Bronchial epithelial cell (primary cell): ENCODE measurements at places on chromosomes 16 and 17.
A peak's percentile ranks its signal among the peaks of the same experiment; 100 is the strongest.

- DNase-seq: no peak
Observed at GRCh38 chr16:2276368-2277195, 8.7 kb upstream of the RNPS1 start.

GRCh38 chr16:57245472-57246113 lies 534 bp downstream of the ARL2BP start:
- DNase-seq: no peak

DNA sequence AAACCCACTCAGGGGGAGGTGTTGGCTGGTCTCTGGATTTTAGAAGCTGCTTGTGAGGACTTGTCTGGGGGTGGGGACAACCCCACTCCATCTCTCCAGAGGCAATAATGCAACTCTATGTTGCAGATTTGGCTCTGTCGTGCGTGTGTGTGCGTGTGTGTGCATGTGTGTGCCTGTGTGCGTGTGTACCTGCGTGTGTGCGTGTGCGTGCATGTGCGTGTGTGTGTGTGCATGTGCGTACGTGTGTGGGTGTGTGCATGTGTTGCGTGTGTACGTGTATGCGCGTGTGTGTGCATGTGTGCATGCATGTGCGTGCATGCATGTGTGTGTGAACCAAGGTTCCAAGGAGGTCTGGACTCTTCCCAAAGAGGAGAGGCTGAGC lies 120.4 kb upstream of the LHX1 start:
- DNase-seq: no peak

DNA sequence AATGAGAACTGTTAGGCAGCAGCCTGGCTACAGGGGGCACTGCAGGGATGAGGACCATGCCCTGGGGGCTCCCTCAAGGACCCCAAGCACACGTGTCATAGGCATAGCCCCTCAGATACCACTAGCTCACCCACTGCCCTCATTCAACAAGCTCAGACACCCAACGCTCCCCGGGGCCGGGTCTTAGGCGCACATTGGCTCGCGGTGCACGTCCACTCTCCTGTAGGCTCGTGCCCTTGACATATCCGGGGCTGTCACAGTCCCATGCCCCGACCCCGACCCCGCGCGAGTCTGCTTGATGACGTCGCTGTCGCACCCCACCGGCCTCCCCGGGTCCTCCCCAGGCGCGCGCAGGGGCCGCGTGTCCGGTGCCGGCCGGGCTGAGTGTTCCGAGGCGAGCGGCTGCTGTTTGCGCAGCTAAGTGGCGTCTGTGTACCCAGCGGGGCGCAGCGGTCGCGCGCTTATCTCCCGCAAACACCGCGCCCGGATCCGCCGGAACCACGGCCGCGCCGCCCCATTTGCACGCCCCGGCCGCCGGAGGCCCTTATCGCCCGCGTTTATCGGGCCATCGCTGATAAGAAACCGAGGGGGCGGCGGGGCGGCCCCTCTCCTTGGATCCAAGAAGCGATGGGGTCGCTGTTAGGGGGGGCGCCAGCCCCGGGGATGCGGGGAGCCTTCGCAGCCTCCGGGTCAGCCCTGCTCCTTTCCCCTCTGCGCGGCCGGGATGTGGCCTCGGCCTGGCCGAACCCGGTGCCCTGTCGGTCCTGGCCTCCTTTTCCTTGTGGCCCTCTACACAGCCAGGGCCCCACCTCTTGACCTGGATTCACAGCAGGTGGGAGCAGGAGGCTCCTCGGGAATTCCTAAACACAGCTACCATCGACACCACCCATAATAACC lies 20.7 kb upstream of the NAGS start:
- no peak for DNase-seq

DNA sequence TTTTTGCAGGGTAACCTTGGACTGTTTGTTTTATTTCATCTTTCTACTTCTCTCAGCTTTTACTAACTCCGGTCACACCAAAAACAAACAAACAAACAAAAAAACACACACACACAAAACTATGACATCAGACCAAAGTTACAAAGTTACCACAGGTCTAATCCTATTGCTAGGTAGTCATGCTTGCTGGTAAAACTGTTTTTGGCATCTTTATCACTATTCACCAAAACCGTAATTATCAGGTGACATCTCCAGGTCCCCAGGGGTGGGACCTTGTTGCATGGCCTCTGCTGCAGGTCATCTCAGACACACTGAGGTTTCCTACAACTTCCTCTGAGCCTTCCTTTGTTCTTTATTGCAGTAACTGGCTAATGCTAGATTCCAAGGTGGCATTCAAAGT lies 162.3 kb downstream of the ABCA8 start:
- no peak for DNase-seq

DNA sequence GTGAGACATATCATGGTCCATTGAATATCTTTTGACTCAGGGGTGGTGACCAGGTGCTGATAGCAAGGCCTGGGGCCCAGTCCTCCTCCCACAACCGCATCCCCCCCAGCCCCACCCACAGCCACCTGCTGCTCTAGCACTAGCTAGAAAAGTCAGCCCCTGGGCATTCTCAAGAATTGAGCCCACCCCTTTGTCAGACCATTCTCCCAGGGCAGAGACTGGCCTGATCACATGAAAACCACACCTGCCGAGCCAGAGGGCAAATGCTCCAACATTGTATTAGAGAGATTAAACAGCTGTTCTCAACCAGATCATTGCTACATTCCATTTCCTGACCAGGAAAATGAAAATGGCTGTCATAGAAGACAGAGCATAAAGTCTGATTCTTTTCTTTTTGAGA lies 62.4 kb downstream of the RAB11FIP4 start:
- DNase-seq: no peak

DNA sequence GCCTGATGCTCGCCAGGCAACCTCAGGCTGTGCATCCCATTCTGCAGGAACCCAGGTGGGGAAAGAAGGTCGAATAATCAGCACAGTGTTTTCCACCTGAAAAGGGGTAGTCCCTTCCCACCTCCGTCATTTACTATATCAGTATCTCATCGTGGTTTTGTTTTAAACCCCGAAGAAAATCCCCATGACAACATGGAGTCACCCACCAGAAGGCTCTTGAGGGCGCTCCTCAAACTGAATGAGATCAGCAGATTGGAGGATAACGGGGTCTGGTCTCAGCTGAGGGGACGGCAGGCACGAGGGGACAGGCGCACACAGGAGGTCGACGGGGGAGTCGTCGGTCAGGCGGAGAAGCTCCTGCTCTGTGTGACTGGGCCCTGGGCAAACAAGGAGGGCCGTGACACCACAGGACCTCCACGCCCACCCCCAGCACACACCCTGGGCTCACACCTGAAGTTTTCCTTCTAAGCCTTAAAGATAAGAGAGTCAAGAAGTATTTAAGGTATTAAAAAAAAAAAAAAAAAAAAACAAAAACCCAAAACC lies 44.2 kb downstream of the MARF1 start:
- DNase-seq: no peak

DNA sequence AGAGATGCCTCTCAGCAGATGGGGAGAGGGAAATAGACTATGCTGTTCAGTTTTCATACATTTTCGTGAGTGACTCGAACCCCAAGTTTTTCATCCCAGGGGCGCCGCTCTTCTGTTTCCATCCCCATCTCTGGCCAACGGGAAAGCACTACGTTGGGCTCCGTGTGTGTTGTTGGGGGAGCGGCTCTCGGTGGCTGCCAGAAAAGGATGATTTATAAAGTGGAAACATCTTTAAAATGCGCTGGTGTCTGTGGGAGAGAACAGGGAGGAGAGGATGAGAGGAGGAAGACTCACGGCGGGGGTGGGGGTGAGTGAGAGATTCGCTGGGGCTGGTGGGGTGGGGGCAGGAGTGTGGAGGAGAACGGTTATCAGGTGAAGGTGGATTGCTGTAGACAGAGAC lies 5.8 kb downstream of the TBX4 start:
- DNase-seq: no peak

GRCh38 chr16:49800876-49801275 lies 55.0 kb downstream of the ZNF423 start:
- no peak for DNase-seq

DNA sequence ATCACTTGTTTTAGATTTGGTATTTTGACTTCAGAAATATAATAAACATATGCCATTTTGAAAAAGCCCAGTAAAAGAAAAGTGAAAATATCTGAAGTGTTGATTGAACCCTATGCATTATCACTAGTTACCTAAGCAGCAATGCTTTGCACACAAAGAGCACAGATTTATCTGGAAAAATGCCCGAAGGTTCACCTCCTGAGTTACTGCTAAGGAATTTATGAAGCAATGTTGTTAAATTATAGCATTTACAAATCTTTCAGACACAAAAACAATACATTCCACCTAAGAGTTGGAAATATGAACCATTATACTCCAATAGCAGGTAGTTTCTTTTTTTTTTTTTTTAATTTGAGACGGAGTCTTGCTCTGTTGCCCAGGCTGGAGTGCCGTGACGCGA lies 38.9 kb upstream of the GHDC start:
- DNase-seq: peak; percentile 58

DNA sequence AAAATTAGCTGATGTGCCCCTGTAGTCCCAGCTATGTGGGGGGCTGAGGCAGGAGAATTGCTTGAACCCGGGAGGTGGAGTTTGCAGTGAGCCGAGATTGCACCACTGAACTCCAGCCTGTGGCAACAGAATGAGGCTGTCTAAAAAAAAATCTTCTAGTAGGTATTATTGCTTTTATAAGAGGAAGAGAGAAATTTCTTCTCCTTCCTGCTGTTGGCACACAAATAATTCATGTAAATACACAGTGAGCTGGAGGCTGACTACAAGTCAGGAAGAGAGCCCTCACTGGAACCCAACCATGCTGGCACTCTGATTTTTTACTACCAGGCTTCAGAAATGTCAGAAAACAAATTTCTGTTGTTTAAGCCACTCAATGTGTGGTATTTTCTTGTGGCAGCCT lies 6.7 kb downstream of the PRDM7 start:
- DNase-seq: no peak

- DNase-seq: no peak
Observed at GRCh38 chr16:3882531-3882930, 2.0 kb upstream of the CREBBP start.

DNA sequence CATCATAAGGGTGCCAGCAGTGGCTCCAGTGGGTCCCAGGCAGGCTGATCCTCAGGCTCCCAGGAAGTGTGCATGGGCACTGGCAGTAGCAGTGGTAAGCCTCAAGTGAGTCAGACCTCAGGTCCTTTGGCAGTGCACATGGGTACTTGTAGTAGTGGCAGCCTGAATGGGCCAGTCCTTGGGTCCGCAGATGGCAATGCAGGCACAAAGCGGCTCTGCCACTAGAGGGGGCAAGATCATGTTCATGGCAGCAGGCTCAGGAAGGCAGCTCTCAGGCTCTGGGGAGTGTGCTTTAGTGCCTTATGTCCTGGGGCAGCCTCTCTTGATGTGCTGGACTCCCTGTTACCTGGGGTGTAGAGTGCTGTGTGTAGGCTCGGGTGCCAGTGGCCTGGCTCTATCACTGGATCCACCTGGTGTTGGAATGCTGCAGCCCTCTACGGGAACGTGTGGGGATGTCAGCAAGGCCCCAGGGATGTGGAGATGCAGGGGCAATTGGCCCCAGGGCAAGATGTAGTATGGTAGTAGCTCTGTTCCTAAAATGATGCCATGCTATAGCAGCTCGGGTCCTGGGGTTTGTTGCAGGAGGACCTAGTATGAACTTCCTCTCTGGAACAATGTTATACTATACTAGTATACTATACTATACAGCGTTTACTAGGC lies 11.0 kb downstream of the ACSM3 start:
- peak; percentile 82 for DNase-seq

DNA sequence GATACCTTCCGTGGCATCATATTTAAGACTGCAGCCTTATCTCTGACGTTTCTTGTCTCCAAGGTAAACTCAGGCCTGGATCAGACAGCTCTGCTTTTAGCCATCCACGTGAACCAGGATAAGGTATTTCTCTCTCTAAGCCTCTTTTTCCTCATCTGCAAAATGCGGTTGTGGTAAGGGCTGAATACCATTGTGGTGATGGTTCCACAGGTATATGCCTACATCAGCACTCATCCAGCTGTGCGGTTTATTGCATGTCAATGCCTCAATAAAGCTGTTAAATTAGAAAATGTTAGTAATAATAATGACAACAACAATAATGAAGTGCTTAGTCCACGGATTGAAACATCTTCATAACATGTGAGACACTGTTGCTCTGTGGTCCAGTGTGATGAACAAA lies 104.4 kb downstream of the GRIN2A start:
- no peak for DNase-seq

DNA sequence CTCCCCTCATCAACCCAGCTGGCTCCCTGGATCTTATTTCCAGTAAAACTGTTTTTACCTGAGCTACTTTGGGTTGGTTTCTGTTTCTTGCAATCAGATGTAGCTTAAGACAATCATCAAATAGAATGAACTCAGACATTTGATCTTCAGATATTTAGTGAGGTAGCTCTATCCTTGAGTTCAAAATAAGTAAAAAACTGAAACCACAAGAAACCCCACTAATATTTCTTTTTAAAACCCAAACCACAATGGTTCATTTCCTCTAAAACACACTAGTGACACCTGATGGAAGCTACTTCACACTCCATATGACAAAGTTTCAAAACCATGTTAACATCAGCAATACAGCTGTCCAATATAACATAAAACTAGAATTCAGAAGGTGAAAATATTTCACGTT lies 37.8 kb downstream of the CACNG1 start:
- no peak for DNase-seq

DNA sequence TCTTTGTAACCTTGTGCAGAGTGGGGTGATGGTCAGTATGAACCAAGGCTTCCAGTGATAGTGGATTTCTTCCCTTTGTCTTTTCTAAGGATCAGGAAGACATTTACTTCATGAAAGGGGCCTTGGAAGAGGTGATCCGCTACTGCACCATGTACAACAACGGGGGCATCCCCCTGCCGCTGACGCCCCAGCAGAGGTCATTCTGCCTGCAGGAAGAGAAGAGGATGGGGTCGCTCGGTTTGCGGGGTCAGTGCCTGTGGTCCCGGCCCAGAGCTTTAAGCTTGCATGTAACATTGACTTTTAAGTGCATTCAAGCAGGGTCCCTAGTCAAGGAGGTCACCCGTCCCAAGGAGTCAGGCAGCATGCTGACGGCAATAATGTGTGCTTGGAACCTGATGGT lies 56.0 kb downstream of the MEAK7 start:
- DNase-seq: no peak

- no peak for DNase-seq
Observed at GRCh38 chr16:70647441-70648359, 1.3 kb downstream of the IL34 start.

GRCh38 chr17:64398320-64398719 lies 7.7 kb upstream of the PECAM1 start:
- no peak for DNase-seq
